ENCODE measurements at places on chromosomes 3 and 15.
A peak's percentile ranks its signal among the peaks of the same experiment; 100 is the strongest.

- no peak for DNase-seq
Measured at GRCh38 chr3:194399874-194400411, 877 bp upstream of the GP5 start.

GRCh38 chr3:73509816-73510215 lies 114.9 kb downstream of the PDZRN3 start:
- DNase-seq, result no peak

DNA sequence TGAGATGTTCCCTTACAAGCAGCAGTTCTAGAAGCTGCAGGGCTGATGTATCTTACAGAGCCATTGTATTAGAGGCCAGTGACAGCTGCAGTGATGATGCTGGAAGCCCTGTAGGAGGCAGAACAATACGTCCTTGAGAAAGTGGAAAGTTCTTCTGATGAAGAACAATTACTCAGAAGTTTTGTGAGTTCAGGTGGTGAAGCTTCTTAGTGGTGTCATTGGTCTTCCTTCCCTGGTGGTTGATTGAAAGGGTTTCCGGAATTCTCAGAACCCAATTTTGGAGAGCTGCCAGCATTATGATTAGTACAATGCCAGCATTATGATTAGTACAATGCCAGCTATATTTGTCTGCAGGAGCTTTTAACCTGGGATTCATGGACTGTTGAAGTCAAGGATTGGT lies 356.4 kb downstream of the MFSD1 start:
- DNase-seq, result peak; percentile 39

DNA sequence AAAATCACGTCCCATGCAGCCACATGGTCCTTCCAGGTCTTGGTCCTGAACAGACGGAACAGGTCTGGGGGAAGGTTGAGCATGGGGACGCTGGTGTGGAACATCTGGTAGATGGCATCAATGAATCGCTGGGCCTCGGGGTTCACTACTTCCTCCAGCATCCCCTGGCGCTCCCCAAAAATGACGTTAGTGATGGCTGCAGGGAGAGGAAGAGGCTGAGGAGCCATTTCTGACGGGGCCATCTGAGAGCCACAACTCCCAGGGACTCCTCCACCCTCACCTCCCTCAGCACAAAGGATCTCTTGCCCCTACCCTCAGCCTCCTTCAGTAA lies 23.7 kb downstream of the CYP11A1 start:
- DNase-seq, result no peak

GRCh38 chr3:193852901-193853300 lies 259.9 kb downstream of the OPA1 start:
- peak; percentile 80 for DNase-seq

DNA sequence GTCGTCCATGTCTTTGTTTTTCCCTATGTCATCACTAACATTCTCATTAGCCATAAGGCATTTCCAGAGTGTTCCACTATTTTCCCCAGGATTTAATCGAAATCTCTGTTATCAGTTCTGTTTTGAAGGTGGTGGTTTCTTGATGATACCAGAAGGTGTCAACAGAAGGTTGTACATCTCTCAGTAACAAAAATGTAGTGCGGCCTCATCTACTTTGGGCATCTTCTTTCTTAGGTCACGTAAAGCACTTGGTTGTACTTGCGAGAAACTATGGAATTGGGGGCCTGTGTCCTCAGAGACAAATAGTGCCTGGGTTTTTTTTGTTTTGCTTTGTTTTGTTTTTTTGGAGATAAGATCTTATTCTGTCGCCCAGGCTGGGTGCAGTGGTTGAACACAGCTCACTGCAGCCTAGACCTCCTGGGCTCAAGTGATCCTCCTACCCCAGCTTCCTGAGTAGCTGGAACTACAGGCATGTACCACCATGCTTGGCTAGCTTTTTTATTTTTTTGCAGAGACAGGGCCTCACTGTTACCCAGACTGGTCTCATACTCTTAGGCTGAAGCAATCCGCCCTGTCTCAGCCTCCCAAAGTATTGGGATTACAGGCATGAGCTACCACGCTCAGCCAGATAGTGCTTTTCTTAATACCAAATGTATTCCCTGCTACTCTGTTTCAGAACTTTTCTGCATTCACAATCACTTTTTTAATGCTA lies 61.2 kb upstream of the FURIN start:
- DNase-seq, result no peak

GRCh38 chr15:67188551-67189218 lies 65.8 kb downstream of the AAGAB start:
- no peak for DNase-seq

- DNase-seq, result no peak
Measured at GRCh38 chr3:195227871-195228270, 43.1 kb downstream of the XXYLT1 start.

DNA sequence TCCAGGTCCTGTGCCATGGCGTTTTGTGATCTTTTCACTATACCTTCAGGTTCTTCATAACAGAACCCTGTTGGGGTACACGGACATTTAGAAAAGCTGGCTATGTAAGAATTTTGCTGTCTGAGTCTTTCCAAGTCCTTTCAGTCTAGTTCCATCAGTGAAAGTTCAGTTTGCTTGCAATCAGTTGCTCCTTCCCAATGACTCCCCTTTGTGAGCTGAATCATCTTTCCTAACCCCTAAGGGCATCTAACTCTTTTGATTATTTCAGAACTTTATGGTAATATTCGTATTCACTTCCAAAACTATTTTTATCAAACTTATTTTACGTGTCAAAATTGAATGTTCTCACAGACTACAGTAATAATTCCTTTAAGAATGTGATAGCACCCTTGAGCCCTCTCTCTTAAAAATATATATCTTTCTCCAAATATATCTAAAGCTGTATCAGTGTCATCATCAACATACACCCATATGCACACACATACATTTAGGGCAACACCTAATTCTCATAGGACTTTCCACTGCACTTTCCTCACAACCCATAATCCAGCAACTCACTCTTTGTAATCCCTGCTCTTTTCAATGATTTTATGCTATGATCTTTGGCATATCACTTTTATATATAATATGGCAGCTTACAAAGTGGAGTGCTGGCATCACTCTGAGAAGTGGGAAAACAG lies 263.7 kb downstream of the GBE1 start:
- no peak for DNase-seq

DNA sequence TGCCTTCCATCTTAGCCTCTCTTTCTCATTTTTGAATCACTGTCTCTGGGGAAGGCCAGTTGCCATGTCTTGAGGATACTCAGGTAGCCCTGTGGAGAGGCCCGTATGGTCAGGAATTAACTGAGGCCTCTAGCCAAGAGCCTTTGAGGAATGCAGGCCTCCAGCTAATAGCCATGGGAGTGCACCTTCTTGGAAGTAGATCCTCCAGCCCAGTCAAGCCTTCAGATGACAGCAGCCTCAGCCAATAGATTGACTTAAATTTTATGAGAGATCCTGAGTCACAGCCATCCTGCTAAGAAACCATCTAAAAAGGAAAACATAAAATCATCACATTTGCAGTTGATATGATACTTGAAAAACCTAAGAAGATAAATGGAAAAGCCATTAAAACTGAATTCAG lies 112.5 kb upstream of the BNIP2 start:
- DNase-seq, result no peak

DNA sequence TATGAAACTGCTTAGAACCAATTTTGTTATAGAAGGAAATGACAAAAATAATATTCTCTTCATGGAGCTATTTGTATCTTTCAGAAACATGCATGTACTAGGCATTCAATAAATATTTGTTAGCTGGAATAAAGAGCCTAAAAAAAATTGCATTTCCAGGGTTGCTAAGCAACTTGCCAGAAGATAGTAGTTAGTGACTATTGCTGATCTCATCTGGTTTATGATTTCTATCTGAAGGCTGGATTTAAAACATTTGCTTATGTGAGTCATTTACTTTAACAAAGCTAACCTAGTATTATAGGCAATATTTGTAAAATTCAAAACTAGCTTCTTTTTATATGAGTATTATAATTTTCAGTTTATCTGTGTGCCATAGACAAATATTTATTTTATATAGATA lies 78.3 kb downstream of the NAALADL2 start:
- DNase-seq, result no peak

DNA sequence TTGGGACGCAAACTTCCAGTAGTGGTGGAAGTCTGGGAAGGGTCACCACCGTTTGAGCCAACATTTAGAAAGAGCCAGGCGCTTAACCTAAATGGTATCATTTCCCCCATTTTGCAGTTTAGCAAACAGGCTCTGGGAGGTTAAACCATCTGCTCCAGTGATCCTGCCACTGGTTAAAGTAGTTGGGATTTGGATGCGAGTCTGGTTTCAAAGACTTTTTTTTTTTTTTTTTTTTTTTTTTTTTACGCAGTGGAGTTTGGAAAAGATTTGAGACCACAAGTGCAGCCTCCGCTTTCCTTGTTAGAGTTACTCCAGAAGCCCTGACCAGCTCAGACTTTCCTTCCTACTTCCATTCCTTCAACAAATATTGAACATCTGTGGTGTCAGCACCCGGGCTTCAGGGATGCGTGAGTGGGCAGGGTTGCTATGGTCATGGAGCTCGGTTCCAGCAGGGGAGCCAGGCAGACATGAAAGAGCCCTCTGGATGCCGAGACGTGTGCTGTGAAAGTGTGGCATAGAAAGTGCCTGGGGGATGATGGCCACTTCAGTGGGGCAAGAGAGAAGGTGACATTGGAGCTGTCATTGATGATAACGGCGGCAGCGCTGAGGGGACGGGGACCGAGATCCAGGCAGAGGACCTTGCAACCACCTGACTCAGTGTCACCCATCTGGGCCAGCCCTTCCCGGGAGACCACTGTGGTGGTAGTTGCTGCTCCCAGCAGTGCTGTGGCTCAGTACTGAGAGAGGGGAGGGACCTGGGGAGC lies 1.1 kb upstream of the RNU6-1 start:
- DNase-seq, result peak; percentile 55

DNA sequence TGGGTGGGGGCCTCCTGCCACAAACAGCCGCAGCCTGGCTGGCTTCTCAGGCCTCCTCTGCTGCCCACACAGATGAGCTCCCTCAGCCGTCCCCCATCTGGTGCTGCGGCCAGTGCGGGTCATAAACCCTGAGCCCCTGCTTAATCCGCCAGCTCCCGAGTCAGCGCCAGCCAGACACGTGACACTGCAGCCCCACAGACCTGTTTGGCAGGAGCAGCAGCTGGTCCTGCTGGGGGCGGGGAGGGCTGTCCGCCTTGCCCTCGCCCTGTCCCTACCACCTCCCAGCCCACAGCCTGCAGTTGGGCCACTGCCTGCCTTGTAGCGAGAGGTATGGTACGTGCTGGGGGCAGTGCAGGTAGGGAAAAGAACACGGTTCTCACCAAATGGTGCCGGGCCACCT lies 86.2 kb downstream of the IQSEC1 start:
- no peak for DNase-seq

GRCh38 chr3:85007195-85008094 lies 48.7 kb downstream of the CADM2 start:
- DNase-seq, result no peak

GRCh38 chr3:10055097-10055496 lies 28.9 kb downstream of the FANCD2 start:
- DNase-seq, result no peak

GRCh38 chr15:69141286-69141701 lies 19.1 kb upstream of the GLCE start:
- DNase-seq, result peak; percentile 73

GRCh38 chr3:33787328-33788009 lies 11.0 kb upstream of the PDCD6IP start:
- peak; percentile 78 for DNase-seq

DNA sequence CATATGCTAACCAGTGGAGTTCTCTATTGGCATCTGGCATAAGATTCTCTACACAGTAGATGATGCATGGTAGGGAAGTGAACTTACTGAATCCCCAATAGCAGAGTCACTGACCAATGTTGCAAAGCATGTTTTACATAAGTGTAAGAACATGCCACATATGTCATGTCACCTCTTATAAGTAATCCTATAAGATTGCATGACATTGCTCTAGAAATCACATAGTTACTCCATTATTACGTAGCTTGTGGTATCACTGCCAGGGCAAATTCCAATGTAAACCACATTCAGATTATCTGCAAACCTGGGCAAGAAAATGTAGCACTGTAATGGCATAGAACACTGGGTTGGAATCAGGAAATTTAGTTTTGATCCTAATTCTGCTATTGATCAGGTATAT lies 198.2 kb upstream of the UMPS start:
- DNase-seq, result no peak

- no peak for DNase-seq
Measured at GRCh38 chr3:103247459-103247858, 812.6 kb downstream of the ZPLD1 start.

GRCh38 chr3:24492971-24493551 lies 1.6 kb downstream of the THRB start:
- DNase-seq, result no peak

DNA sequence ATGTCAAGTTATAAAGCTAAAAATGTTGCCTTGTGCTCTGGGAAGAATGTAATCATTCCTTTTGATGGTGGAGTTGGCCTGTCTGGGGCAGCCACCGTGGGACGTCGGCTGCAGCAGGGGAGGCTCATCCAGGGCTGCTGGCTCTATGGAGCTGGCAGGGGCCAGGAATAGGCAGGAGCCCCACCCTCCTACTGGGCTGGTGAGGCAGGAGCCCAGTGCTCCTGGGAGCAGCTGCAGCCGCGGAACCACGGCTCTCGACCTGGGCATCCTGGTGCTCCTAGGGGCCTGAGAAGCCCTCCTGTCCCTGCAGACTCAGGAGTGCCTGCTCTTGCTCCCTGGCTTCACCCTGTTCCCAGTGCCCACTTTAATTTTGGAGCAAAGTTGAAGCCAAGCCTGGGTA lies 127.1 kb downstream of the DIPK2A start:
- DNase-seq, result no peak

DNA sequence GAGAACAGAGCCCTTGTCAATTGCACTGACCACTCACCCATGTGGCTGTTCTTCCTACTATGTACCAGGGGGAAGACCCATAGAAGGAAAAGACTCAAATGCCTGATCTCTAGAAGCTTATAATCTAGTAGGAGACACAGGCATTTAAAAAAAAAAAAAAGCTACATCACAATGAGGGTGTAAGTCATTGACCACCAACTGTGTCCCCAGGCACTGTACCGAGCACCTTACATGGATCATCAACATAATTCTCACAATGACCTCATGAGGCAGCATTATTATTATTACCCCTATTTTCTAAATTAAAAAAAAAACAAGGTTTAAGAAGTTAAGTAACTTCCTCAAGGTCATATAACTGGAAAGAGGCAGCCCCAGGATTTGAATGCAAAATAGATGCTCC lies 247.4 kb downstream of the SHOX2 start:
- DNase-seq, result no peak

GRCh38 chr3:49519296-49519695 lies 35.0 kb upstream of the BSN start:
- peak; percentile 45 for DNase-seq
